ENCODE measurements at places on chromosomes 5 and 9.

DNA sequence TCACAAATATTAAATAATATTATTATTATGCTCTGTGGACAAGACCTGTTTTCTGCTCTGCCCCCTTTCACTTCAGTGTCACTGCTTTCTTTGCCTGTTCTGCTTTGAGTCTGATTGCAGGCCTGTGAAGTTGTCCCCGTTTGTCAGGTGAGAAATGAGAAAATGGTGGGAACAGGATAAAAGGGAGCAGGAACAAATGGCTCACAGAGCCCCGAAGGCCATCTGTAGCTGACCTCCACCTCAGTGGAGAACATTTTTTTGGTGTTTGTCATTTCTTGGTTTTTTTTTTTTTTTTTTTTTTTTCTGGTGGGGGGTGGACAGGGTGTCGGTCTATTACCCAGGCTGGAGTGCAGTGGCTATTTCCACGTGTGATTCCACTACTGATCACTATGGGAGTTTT lies 13.2 kb upstream of the S100Z start:
- no peak for DNase-seq

DNA sequence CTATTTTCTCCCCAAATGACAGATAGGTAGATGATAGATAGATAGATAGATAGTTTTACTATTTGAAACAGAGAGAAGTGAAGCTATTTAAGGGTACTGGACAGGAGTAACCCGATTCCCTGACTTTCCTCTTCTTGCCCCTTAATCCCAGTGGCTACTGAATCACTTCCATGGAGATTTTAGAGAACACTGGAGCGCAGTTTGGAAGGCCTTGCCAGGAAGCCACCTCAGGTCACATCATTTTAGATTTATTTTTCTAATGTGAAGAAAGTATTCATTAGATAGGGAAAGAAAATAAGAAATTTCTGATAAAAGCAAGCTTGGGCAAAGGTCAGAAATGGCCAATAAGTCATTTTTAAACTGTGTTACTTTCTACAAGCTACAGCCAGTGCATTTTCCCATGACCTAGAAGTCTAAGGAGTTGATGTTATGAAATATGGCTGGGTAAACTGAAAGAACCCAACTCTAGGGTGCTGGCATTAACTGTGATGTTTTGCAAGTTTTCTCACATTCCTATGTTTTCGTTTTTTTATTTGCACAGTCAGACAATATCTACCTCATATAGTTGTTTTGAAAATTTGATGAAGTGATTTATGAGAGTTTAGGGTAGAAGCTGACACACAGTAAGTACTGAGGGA lies 544.7 kb upstream of the PTGER4 start:
- DNase-seq = no peak

DNA sequence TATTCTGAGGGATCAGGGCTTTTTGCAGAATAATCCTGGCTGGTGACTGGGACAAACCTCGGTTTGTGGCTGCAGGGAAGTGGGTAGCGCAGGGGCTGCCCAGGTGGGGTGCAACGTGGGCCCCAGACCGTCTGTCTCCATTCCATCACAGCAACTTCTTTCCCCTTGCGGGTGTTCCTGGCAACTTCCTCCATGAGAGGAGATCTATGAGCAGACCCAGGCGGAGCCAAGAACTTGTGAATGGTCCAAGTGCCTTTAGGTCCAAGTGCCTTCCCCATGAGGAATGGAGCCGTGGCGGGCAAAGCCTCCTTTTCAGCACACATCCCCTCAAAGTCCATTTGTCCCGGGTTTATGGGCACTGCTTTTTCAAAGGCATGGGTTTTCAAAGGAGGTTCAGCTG lies 136.5 kb downstream of the PHF2 start:
- no peak for DNase-seq

DNA sequence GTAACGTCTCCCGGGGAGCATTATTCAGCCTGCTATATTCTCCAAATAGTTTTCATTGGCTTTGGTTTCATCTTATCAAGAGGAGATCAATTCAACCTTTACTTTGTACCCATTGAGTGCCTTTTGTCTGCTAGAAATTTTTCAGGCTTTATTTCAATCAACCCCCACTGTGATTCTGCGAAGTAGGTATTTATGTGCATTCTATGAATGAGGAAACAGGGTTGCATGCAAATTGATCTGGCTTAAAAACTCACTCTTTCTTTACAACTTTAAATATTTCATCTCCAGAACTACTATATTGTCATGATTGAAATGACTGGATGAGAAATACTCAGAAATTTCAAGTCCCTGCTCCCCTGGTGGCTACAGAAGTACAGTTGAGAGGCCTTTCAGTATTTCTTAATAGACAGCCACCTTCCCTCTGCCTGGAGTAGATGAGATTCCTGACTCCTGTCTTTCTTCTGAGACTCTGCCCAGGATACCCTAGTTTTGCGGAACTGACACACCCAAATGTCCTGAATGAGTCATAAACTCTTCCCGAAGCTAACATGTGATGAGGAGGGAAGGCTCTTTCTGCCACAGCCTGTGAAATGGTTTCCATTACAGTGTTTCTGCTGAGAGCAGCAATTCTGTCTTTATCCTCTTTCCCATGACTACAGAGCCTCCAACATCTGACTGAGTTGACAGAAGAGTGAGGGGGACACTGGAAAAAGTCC lies 52.6 kb upstream of the TNC start:
- DNase-seq = no peak

- no peak for DNase-seq
Observed at GRCh38 chr9:35661756-35662350, 3.1 kb downstream of the ARHGEF39 start.

- DNase-seq = no peak
Observed at GRCh38 chr9:132207839-132208615, 46.2 kb downstream of the NTNG2 start.

GRCh38 chr9:136010176-136010575 lies 49.0 kb upstream of the UBAC1 start:
- no peak for DNase-seq

DNA sequence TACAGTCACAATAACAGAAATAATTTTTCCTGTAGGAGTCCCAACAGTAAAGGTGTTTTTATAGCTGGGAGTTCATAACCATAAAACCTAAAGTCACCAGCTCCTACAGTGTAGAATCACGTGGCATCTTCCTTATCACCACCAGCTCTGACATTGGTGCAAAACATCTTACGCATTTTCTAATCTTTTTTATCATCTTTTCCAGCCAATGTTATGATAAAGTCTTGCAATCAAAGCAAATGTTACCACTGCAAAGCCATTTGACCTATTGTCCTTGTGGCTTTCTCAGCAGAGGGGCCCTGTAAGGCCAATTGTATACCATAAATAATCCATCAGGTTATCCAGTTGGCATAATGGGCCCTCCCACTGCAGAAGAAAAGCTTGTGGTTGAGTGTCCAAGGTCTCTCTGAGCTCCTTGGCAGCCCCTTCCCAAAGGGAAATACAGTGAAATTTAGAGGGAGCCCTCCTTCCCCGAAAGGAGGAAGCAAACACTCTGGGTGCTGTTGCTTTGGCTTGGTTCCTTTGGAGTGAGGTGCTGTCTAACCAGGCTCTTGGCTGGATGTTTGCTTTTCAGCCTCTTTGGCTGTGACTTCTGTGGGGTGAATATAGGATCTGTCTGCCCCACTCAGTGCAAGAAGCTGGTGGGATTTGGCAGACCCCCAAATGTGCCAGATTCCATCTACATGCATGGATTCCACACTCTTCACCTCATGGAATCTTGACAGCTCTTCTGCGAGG lies 29.3 kb upstream of the CPEB4 start:
- no peak for DNase-seq

- no peak for DNase-seq
Observed at GRCh38 chr5:32095261-32095671, 78.9 kb downstream of the GOLPH3 start.

GRCh38 chr9:69339620-69340019 lies 14.6 kb downstream of the ENTREP1 start:
- no peak for DNase-seq

GRCh38 chr9:75941577-75942311 lies 51.3 kb downstream of the PCSK5 start:
- DNase-seq = no peak

DNA sequence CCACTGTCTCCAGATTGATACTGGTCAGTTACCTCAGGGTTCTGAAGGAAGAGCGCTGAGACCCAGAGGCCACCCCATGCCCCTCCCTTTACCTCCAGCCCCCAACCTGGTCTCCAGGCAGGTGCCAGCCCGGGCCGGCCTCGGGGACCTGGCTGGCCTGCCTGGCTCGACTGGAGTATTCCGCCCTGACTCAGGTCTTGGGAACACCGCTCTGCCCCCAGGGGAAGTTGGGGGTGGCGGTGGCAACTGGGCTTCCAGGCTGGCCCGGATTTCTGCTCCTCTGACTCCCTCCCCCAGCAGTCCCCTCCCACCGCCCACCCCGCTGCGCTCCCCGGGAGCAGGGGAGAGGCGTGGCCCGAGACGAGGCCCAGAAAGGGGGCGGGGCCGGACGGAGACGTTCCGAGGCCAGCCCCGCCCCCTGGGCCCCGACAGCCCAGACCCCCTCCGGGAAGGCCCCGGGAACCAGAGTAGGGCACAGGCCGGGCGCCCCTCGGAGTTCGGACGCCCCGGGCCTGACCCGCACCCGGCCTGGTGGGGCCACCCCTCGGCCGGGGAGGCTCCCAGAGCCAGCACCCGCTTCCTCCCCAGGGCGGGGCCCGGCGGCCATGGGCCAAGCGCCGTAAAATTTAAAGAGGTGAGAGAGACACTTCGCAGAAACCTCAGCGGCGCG lies 82.5 kb upstream of the ZBTB43 start:
- peak; percentile 23 for DNase-seq

DNA sequence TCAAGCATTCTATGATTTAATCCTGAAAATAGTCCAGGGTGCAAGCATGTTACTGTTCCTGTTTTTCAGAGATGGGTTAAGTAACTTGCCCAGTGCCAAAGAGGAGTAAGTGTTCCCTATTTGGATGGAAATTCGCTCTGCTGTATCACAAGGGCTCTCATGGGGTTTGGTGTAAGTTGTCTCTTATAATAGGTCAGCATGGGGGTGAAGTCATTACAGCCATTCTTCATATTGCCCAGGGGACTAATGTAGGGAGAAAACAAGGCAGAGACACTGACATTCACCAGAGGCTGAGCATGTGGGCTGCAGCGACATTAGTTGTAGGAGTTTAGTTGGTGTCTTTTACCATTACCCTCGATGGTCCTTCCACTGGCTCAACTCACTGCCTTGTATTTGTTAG lies 142.1 kb upstream of the GLRA1 start:
- no peak for DNase-seq

GRCh38 chr5:61251874-61252642 lies 80.0 kb upstream of the ZSWIM6 start:
- no peak for DNase-seq

DNA sequence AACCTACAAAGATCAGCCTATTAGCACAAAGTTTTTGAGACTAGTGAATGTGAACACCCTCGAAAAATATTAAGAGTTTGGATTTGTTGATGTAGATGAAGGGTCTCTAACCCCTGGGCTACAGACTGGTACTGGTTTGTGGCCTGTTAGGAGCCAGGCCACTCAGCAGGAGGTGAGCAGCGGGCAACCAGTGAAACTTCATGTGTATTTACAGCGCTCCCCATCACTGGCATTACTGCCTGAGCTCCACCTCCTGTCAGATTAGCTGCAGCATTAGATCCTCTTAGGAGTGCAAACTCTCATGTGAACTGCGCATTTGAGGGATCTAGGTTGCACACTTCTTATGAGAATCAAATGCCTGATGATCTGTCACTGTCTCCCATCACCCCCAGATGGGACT lies 11.2 kb upstream of the PAM start:
- DNase-seq = no peak

DNA sequence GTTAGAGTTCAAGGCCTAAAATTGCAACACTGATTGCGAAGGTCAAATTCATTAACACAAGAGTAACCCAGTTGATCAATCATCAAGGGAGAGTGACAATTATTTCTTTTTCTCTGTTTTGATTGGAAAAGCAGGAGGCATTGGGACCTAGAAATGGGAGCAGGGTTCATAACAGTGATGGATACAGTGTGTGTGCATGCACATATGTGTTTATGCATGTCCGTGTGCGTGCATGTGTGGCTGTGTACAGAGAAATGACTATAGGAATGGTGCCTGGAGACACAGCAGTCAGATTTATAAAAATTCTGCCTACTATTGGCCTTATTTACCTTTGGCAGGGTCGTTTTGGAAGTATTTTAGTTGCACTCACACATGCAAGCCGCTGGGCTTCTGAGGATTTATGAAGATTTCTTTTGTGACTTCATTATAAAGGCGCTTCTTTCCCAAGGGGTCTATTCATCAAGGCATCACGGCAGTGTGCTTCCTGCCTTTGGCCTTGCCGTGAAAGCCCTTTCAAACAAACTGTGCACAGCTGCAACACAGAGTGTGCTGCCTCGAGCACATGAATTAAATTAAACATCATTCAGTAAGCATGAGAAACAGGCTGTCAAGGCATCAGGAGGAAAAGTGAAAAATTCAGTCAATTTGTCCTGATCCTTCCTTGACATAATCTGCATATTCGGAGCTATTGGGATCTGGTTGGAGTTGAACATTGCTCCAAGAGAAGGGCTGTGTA lies 122.8 kb upstream of the PUM3 start:
- DNase-seq = no peak

- no peak for DNase-seq
Observed at GRCh38 chr9:127195976-127196825, 68.4 kb upstream of the GARNL3 start.

- no peak for DNase-seq
Observed at GRCh38 chr5:134145041-134145757, 30.7 kb downstream of the TCF7 start.

GRCh38 chr9:115208501-115208900 lies 90.5 kb upstream of the TNC start:
- no peak for DNase-seq

DNA sequence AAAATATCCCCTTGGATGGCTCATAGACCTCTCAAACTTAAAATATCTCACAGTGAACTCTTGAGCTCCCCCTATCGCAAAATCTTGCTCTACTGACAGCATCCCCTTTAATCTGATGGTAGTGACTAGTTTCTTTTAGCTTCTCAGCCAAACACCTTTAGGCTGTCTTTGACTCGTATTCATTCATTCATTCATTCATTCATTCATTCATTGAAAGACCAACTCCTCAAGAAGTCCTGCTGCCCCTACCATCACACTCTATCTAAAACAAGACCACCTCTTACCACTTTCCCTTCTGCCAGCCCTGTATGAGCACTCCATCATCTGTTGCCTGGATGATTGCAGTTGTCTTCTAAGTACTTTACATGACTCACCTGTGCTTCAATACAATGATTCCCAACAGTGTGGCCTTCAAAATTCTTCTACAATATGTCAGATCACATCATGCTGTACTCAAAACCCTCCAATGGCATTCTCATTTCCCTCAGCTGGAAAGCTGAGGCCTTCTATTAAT lies 46.8 kb downstream of the ITGA2 start:
- DNase-seq = no peak

- no peak for DNase-seq
Observed at GRCh38 chr9:124803911-124804310, 27.0 kb downstream of the OLFML2A start.

DNA sequence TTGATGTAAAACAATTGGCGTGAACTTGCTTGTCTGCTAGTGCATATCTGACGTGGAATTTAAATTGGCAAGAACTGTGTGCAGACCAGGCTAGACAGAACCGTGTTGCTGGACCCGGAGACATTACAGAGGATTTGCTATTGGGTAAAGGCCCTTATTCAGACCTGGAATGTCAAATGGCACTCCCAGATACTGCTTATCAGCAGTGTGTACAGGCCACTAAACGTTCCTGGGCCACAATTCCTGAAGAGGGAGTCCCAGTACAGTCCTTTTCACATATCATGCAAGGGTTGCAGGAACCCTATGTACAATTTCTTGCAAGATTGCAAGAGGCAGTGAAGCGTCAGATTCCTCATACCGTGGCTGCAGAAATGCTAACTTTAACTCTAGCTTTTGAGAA lies 13.5 kb upstream of the MCCC2 start:
- no peak for DNase-seq

Measured in NCI-H1694 treated with DMSO at 0.1 percent for 48 hours (cell line).